ENCODE measurements at places on chromosomes 2 and 18.

- no peak for DNase-seq
Observed at GRCh38 chr2:199488772-199489400, 31.1 kb upstream of the SATB2 start.

DNA sequence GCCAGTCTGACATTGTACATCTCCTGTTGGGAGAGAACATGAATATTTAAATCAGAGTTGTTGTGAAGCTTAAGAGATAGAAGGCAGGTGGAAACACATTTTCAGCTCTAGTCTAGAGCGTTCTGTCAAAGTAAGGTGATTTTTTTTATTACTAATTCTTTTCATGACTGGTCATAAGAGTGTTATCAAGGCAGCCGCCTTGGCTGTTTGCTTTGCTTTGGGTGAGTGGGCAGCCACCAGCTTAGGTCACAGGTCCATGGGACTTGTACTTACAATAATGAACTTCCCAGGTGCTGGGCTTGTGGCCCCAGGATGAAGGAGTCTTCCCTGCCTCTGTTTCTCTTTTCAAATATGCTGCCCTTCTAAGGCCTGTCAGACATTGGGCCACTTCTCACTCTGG, 256.3 kb downstream of the SRBD1 start:
- DNase-seq: no peak

- DNase-seq: peak; percentile 16
Observed at GRCh38 chr18:44679914-44680272, 795 bp upstream of the SETBP1 start.

DNA sequence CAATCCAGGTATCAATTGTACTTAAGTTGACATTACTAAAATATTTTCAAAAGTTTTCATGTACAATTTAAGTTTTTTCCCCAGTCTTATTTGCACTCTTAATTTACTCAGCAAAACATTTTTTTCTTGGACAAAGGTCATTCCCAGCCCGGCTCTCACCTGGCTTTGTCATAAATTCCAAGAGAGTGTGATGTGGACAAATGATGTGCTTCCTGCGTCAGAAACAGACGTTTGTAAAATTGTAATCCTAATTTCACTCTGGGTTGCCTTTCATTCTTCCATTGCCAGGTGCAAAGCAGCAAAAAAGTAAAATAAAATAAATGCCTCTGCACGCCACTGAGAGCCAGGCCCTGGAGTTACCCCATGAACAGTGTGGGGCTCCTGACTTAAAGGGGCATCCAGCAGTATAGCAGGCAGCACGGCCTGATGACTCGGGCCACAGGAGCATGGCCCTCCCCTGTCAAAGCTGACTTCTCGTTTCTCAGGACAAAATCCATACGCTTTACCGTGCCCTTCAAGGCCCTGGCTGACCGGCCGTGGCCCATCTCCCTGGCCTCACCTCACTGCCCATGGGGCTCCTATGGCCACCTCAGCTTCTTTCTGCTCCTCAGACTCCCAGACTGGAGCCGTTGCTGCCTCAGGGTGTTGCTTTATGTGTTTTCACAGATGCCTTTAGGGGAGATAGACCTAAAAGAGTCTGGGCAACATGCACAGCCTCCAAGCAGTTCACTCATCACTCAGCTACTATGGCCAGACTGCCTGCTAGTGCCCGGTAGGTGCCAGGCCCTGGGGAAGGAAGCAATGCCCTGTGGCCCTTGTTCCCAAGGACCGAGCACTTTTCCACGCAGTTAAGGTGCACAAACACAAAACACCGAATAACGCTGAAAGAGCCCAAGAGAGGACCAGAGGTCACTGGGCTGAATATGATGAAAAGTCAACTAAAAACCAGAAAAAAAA, 7.6 kb upstream of the TMEM185B start:
- DNase-seq: no peak

- DNase-seq: peak; percentile 53
Observed at GRCh38 chr18:63155169-63155852, 164.3 kb downstream of the BCL2 start.

DNA sequence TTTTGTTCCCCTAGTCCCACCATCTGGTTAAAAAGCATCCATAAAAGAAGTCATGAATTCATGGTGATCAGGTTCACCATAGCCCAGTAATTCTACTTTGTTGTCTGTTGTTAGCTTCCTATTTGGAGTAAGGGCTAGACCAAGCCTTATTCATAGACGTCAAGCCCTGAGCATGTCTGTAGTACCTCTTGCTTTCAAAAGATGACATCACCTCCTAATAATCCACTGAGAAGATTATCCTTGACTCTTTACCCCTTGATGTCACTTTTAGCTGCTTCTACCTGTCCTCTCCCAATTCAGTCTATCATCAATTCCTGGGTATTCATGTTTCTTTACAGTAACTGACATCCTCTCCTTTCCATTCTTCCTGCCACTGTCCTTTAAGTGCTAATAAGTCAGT, 90.1 kb downstream of the EML6 start:
- no peak for DNase-seq

- no peak for DNase-seq
Observed at GRCh38 chr2:62415019-62415431, 91.0 kb downstream of the TMEM17 start.

- DNase-seq: no peak
Observed at GRCh38 chr2:241862093-241862492, 3.4 kb upstream of the PDCD1 start.

DNA sequence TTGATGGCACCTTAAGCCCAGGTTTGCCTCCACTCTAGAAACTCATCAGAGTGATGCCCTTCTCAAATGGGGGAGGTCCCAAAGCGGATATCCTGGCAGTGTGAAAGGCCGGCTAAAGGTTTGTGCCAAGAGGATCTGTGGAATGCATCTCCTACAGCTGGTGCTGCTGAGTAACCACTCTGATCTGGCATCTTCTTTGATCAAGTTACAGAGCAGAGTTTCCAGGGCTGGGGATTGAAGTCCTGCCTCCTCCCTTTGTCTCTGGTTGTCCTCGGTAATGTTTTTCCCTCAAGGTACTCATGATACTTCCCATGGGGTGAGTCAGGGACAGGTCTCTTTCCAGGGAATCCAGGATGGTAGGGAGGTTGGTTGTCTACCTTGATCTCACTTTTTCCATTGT, 24.6 kb downstream of the PRKRA start:
- DNase-seq: no peak

- no peak for DNase-seq
Observed at GRCh38 chr18:32896776-32897547, 124.1 kb upstream of the KLHL14 start.

DNA sequence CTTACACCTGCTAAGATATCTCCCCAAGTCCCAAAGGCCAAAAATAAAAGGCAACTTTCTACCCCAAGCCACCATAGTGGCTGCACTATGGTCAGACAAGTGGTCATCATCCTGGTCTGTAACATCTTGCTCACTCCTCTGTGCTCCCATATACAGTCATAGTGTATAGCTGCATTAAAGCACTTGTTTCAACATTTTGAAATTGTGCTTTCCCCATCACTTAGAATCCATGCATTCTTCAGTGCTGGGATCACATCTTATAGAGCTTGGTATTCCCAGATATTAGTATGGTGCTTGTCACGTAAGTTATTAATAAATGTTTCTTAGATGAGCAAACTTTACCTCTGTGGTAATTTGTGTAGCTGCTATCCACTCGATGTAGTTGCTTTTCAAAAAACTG, 40.4 kb upstream of the CDC42EP3 start:
- DNase-seq: no peak

- DNase-seq: no peak
Observed at GRCh38 chr2:8086796-8087479, 594.9 kb upstream of the ID2 start.

- no peak for DNase-seq
Observed at GRCh38 chr2:117785740-117786139, 28.8 kb upstream of the DDX18 start.

- DNase-seq: no peak
Observed at GRCh38 chr18:498931-499775, 1.3 kb downstream of the COLEC12 start.

- DNase-seq: no peak
Observed at GRCh38 chr18:49127471-49128190, 176.9 kb upstream of the SMAD7 start.

GRCh38 chr2:234625626-234626250, 128.9 kb upstream of the ARL4C start:
- no peak for DNase-seq

- no peak for DNase-seq
Observed at GRCh38 chr2:199223791-199224190, 233.9 kb downstream of the SATB2 start.

DNA sequence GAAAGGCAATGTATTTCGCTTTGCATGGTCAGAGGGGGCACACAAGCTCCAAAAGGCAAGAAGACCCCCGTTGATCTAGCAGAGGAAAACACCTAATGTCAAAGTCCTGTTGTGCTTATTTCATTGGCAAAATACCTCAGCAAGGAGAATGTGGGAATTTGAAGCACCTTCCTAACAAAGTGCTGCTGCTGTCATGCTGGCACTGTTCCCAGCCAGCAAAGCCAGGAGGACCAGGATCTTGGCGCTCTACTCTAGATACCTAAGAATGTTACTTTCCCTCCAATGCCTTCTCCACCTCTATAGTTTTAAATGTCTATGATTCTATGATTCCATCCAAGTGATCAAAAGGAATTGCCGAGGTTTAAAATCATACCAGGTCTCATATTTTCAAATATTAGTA, 867.9 kb upstream of the POU3F3 start:
- no peak for DNase-seq

GRCh38 chr2:226491112-226491511, 308.5 kb downstream of the IRS1 start:
- DNase-seq: no peak

DNA sequence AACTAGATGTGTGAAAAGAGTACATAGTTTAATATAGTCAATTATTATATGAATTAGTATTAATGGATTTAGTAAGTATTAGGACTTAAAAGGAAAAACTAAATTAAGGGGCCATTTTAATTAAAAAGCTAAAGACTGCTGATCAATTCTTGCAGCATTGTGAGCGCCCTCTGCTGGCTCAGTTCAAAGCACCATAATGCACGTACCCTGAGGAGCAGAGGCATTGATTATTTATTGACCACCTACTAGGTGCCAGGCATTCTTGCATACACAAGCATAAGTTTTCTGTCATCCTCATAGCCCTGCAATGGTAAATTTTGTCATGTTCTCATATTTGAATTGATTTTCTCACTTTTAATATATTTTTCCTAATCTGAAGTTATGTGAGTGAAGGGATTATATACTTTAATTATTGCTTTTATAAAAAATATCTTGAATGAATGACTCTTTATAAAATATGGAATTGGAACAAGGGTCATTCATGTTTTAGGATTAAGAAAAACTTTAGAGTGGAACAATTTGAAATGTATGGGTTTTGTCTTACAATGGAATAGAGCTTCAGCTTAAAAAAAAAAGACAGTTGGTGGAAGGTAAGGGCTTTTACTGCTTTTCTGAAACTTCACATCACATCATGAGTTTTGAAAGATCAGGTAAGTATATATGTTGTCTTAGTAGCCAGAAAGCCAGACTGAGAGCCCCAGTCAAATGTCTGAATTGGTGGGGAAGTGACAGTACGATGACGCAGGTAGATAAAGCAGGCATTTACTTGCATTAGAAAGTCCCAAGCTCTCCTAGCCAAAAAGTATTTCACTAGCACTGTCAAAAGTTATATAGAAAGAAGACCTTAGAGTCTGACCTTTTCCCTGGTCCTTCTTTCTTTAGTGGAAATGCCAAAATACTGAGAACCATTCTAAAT, 9.7 kb downstream of the ITGA4 start:
- peak; percentile 60 for DNase-seq

DNA sequence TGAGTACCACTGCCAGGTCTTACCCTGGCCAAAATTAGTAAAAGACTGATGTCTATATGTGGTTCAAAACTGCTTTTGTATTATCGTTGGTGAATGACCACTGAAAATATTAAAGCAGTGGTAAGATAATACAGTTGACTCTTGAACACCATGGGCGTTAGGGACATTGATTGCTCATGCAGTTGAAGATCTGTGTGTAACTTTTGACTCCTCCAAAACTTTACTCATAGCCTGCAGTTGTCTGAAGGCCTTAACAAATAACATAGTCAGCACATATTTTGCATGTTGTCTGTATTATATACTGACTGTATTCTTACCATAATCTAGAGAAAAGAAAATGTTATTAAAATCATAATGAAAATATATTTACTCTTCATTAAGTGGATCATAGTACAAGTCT, 5.8 kb upstream of the ANKRD12 start:
- DNase-seq: no peak

- no peak for DNase-seq
Observed at GRCh38 chr2:240277073-240277806, 136.8 kb upstream of the OTOS start.

DNA sequence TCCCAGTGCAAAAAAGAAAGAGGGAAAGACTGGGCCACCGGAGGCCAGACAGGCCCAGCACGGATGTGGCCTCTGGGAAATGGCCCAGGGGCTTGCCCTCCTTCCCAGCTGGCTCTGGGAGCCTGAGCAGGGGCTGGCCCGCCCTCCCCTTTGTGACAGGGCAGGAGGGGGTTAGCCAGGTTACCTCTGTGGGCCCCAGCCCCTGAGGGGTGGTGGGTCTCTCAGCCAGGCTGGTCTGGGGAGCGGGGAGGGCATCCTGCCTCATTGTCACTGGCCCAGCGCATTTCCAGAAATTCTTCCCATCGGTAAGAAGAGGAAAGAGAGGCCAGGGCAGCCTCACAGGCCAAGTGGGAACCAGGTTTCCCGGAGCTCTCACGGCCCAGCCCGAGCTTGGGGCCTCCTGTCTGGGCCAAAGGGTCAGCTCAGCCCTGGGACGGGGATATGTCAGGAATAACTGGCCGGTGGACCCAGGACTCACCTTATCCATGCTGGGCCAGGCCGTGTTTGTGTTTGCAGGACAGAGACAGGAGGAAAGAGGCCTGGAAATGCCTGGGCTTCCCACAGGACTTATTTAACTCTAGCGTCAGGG, 182.2 kb downstream of the ZFP36L2 start:
- DNase-seq: no peak

GRCh38 chr2:111048856-111049768, 71.6 kb upstream of the BCL2L11 start:
- no peak for DNase-seq

DNA sequence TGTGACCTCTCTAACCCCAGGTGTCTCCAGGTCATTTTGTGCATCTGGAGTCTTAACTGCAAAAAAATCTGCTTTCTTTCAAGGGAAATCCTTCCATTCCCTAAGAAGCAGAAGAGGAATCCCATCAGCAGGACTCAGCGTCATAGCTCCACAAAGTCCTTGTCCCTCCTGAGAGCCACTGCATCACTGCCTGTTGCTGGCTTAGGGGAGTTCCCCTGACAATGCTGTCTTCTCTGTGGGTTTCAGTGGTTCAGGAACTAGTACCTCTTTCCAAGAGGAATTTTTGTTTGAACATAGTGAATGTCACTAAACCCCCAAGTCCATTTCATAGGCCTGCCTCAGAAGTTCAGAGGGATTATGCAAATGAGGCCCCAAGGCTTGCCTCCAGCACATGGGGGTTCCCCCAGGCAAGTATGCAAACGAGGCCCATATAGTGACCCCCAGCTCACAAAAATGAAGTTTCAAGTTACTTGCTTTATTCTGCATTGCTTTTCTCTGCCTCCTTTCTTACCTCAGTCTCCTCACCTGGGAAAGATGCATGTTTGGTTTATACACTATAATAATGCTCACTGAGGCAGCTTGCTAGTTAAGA, 513.9 kb upstream of the MEX3C start:
- no peak for DNase-seq

All from stimulated activated CD4-positive, alpha-beta T cell treated with anti-CD3 and anti-CD28 coated beads, TNF-alpha, amount 100 ng/mL, for 1 hour (primary cell).